A172 (cell line): ENCODE measurements at places on chromosomes 12 and 14.
A peak's percentile ranks its signal among the peaks of the same experiment; 100 is the strongest.

GRCh38 chr12:120933786-120934185 is 29.6 kb upstream of the SPPL3 start:
- no peak for DNase-seq

GRCh38 chr12:89015419-89015818 is 336.9 kb downstream of the DUSP6 start:
- DNase-seq = no peak

DNA sequence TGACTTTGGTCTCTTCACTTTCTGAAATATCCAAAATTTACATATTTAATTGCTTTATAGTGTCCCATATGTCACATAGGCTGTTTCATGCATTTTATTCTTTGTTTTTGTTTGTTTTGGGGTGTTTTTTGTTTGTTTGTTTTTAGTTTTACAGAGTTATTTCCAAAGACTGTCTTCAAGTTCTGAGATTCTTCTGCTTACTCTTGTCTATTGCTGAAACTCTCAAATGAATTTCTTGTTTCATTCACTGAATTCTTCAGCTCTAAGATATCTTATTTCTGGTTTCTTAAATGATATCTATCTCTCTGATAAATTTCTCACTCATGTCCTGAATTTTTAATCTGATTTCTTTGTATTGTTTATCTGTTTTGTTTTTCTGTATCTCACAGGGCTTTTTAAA is 412.0 kb upstream of the ATP2B1 start:
- DNase-seq = no peak

DNA sequence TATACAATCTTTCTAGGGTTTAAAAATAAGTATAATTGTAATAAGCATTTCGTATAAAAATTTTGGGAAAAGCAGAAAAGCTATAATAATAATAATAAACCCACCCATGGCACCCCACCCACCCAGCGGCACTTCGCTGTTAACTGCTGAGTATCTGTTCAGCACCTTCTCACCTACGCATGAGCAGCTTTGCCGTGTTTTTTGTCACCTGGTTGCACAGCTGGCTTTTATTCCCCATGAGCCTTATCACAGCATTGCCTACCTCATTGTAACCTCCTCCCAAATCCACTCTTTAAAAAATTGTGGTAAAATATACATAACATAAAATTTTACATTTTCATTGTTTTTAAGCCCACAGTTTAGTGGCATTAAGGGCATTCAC is 34.7 kb downstream of the CYP46A1 start:
- no peak for DNase-seq

DNA sequence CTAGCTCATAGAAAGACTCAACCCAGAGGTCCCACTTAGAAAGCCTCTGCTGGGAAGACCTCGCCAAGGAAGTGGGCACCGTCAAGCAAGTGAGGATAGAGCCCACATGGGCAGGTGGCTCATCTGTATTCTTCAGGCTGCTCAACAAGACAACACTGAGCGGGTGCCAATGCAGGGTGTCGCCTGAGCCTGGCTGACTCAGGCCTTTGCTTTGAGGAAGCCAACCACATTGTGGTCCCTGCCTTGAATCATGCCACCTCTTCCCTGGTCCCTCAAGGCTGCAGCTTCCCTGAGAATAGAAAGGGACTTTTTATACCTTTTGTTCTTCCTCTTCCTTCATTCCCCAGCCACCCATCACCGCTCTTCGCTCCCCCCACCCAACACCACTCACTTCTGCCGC is 2.1 kb upstream of the RNASE13 start:
- DNase-seq = no peak

DNA sequence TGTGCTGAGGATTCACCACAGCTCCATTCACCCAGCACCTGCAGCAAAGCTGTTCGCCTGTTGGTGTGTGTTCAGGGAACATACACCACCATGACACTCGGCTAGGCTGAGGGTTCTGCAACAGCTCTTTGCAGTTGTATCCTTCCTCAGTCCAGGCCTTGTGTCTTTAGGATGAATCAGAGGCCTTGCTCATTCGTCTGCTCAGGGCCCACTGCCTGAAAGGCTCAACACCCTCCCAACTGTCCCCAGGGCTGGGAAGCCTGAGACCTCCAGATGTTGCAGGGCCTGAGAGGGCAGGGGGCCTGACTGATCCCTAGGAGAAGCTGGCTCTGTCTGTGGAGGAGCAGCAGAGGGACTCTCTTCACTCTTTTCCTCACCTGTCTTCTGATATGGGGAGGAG is 11.2 kb downstream of the ZDHHC22 start:
- DNase-seq = no peak

DNA sequence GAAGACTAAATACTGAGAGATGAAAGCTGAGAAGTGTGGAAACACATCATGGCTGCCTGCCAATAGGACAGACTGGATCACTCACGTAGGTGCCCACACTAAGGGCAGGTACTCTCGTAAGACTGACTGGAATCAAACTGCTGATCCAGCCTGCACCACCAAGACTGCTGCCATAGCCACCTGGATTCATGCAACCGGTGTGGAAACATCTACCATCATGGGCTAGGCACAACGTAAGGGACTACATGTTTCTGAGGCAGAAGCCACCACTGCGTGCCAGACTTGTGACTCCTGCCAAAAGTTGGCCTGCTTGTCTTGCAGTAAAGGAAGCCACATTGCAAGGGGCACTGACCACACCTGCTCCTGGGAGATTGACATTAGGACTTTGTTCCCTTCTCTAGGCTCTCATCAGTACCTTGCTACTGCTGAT is 3.8 kb downstream of the POMT2 start:
- DNase-seq = no peak

GRCh38 chr12:105476616-105477015 is 146.1 kb downstream of the C12orf75 start:
- DNase-seq = no peak

- peak; percentile 16 for DNase-seq
Observed at GRCh38 chr14:67999290-67999689, 179.7 kb downstream of the RAD51B start.

- DNase-seq = no peak
Observed at GRCh38 chr14:50232276-50232642, 881 bp upstream of the SOS2 start.

DNA sequence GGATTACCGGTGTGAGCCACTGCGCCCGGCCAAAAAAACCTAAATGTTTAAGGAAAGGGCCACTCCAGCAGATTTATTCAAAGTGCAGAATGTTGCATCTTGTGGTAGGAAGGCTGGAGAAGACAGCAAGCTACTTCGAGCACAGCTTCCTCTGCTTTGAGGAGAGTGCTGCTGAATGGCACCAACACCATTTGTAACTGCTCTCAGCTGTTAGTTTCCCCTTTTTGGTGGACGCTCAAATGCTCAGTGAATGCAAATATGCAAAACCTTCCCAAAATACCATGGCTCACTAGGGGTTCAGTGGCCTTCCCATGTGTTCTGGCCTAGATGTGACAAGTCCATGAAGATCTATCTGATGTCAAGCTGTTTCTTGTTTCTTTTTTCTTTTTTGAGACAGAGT is 2.9 kb upstream of the TDRD9 start:
- no peak for DNase-seq

- DNase-seq = peak; percentile 95
Observed at GRCh38 chr12:57229634-57230380, at the start of gene SHMT2. Gene SHMT2 (plus strand): TSS chr12:57229711. CDS start chr12:57229779, 68 bp downstream.

GRCh38 chr14:77917491-77918201 is 117.7 kb downstream of the ADCK1 start:
- no peak for DNase-seq

DNA sequence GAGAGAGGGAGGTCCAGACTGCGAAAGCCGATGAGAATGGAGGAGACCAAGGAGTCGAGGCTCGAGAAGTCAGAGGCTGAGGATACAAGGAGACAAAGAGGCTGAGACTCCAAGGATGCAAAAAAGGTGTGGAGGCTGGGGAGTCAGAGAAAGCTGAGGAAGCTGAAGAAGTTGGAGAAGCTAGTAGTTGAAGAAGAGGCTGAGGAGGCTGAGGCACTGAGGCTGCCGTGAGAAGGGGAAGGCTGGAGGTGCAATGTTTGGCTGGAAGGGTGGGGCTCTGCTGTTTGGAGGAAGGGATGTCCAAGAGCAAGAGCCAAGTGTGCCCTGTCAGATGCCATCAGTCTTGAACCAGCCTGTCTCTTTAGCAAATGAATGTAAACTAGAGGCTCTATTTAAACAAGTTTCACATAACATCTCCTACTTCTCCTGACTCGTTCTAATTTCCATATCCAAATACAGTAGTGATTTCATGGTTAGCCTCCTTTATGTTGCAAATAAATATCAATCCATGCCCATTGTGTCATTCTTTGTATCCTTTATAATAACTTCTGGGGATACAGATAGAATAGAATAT is 10.8 kb upstream of the SPTSSA start:
- no peak for DNase-seq

GRCh38 chr12:67286257-67286656 is 17.1 kb downstream of the CAND1 start:
- no peak for DNase-seq

DNA sequence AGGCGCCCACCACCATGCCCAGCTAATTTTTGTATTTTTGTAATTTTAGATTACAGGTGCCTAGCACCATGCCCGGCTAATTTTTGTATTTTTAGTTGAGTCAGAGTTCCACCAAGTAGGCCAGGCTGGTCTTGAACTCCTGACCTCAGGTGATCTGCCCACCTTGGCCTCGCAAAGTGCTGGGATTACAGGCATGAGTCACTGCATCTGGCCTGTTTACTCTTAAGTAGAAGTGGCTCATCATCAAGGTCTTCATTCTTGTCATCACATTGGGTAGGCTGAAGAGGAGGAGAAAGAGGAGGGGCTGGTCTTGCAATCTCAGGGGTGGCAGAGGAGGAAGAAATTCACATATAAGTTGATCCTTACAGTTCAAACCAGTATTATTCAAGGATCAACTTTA is 152.4 kb upstream of the ATP2B1 start:
- DNase-seq = peak; percentile 16

DNA sequence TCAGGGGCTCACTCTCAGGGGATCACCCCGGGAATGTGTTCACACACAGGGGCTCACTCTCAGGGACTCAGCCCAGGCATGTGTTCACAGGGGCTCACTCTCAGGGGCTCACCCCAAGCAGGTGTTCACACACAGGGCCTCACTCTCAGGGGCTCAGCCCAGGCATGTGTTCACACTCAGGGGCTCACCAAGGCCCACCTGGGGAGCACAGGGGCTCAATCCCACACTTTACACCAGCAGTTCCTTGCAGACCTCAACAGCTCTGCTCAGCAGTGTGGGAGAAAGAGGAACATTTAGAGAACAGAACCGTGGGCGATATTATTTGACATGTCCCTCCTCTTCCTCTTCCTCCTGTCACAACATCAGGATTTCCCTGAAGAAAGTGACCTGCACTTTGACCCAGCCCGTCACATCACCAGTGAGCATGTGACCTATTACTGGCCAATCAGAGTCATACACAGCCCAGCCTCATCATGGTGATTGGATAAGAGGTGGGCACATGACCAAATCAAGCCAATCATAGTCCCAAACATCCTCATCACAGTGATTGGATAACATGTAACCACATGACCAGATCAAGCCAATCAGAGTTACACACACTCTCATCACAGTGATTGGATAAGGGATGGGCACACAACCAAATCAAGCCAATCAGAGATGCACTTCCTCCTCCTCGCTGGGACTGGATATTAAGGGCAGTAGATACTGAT is 359.4 kb upstream of the SFSWAP start:
- DNase-seq = peak; percentile 22

DNA sequence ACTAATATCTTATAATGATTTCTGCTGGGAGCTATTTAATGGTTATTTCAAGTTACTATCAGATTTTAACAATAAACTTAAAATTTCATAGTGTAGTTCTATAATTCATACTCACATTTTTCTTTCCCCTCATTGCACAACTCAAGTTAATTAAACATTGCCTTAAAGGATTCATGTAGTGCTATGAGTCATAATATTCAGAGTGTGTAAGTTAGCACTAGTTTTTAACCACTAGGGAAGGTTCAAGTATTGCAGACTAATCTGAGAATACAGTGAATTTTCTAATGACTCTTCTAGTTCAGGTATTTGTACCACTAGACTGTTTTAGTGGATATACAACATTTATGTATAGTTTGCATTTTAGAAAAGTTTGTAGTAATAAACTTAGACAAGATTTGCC is 49.9 kb downstream of the FOXA1 start:
- DNase-seq = no peak

DNA sequence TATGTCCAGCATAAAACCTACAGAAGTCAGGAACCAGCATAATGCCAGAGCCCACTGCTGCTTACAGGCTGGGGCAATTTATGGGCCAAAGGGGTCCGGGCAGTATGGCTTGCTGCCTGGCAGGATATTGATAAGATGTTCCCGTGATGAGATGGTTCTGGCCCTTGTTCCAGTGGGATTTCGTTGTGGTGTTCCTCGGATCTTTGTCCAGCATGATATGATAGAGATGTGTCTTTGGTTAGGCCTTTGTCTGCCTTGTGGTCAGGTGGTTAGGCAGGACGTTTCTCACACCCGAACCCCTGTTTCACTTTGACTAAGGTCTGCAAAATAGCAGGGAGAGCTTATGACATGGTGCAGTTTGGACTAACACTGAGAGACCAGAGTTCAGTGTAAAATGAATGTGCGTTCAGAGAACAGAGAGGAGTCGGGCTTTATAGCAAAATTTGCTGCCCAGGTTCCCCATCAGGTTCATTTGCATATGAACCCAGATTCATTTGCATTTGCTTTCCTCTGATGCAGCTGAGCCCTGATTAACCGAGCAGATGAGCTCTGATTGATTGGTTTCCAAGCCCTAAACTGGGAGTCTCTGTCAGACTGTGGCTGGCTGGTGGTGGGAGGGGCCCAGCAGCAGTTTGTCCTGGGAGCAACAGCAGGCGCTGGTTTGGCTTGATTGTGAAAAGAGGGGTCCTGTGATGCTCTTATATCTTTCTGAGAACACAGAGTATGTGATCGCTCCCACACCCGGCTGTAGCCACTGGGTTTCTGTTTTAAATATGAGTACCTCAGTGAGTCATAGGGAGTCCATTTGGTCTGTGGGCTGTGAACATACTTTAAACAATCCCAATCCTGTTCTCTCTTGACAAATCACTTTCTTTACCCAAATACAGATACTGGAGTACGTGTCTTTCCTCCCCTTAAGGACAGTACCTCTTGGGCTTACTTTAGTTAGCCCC is 156.3 kb upstream of the PZP start:
- DNase-seq = peak; percentile 11

- DNase-seq = no peak
Observed at GRCh38 chr14:52790756-52791222, 618 bp downstream of the GNPNAT1 start.

DNA sequence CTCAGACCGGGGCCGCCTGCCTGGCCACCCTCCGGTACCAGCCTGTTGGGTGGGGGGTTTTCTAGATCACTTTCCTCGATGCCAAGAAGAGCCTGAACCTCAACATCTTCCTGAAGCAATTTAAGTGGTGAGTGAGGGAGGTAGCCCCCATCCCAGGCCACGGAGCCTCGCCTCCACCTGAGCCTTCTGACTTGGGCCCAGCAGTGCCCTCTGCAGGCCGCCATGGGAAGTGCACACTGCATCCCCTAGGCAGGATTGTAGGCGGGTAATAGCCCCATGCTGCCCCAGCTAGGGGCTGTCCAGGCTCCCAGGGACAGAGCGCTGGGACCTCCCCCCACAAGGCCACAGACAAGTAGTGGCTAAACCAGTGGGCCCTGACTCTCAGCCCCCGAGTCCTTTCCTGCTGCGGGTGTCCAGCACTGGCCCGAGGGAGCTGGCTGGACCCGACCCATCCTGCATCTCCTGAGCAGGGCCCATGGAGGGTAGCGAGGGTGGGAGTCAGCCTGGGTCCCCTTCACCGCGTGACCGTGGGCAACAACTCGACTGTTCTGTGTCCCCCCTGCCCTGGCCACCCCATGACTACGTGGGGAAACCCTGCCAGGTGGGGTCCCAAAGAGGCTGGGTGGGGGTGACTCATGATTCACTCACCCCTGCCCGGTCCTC is 15.3 kb upstream of the ADSS1 start:
- DNase-seq = peak; percentile 53

- DNase-seq = no peak
Observed at GRCh38 chr12:109687250-109687649, 26.4 kb upstream of the FAM222A start.
